ENCODE measurements at places on chromosomes 13 and 19.

- no peak for DNase-seq
Measured at GRCh38 chr13:44022196-44022595, 142.5 kb downstream of the LACC1 start.

GRCh38 chr19:31718898-31719297 lies 369.7 kb upstream of the TSHZ3 start:
- DNase-seq = no peak

DNA sequence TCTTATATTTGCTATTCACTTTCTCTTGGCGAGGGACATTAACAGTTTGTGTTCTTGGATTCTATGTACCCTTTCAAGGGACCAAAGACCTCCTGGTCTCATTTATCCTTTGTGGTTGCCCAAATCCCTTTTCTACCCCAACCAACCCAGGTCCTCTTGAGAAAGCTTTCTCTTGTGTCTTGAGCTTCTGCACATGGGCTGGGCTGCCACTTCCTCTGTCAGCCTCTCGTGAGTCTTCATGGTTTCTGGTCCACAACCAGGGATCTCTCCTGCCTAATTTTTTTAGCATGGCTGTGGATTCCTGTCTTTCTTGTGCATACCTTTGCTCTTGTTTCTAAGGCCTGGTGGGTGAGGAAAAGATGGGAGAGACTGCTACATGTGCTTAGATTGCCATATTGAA lies 14.9 kb downstream of the TIMM13 start:
- no peak for DNase-seq

DNA sequence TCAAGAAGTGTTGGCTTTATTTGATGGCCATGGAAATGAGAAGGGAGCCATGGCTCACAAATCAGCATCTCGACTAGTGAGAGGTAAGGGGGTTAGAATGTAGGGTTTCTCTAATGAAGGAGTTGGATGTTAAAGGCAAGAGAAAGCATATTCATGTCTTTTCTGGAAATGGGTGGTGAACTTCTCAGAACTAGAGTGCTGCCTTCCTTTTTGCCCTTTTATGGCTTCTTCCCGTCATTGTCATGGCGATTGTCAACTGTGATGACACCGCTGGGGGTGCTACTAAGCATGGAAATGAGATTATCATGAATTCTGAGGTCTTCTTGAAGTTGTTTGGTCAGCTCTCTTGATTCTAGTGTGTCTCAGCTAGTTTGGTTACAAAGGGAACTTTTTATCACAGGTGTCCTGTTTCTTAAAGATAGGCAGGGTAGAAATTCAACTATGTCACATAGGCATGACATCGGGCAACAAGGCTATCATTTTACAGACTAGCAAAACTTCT lies 180.4 kb downstream of the LIG4 start:
- DNase-seq = no peak

DNA sequence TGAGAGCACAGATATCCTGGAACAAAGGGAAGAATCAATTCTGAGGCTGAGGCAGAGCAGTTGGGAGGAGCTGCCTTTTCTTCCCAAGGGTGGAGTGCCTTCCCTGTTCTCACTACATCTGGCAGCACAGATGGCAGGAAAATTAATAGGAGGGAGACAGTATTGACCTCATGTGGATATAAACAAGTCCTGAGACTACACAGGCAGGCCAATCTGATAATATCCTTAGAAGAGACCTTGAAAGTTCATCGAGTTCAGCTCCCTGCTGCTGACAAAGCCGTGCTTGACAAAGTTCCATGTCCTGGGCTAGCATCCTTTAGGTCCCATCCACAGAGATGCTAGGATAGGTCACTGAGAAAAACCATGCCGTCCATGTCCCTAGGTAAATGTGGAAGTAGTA lies 1451.5 kb downstream of the EFNB2 start:
- no peak for DNase-seq

DNA sequence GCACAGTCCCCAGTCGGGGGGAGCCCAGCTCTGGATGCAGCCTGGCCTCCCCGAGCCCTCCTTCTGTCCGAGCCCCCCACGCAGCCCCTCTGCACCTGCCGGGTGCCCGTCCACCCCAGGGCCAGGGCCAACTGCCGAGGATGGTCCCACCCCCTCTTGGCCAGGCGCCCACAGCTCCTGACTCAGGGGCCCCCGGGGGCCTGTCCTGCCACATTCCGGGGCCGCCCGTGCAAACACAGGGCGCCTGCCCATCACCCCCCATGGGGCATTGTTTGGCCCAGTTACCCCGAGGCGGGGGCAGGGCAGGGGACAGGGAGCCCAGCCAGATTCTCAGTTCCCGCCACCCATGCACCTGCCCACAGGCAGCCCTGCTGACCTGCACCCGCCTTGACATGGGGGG lies 5.3 kb upstream of the TCF3 start:
- no peak for DNase-seq

DNA sequence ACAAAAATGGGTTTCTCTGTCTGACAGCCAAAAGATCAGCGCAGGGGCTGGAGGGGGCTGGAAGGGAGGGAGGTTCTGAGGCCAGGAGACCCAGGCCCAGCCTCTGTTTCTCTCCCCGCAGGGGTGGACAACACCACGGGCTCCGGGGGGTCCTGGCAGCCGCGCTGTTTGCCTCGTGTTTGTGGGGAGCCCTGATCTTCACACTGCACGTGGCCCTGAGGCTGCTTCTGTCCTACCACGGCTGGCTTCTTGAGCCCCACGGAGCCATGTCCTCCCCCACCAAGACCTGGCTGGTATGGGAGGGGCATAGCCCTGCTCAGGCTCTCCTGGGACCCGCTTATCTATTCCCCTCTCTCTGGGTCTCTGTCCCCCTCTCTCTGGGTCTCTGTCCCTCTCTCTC lies 9.6 kb downstream of the CPT1C start:
- DNase-seq = no peak

DNA sequence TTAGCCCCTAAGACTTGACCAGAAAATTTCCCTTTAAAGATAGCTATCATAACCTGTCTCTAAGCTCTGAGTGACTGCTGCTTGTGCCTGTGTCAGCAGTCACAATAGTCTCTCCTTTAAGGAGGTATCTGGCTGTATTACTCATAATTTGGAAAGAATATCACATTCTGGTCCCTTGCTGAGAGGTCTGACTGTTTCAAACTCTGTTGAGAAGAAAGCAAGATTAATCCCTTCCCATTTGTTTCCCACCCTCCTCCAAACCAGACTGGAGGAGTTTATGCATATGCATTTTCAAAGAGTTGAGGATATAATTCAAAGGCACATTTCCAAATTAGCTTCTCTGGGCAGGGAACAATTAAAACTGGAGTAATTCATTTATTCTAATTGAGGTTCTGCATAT lies 2.3 kb downstream of the HTR2A start:
- no peak for DNase-seq

- DNase-seq = peak; percentile 98
Measured at GRCh38 chr19:3821857-3822364, 35.7 kb upstream of the MATK start.

DNA sequence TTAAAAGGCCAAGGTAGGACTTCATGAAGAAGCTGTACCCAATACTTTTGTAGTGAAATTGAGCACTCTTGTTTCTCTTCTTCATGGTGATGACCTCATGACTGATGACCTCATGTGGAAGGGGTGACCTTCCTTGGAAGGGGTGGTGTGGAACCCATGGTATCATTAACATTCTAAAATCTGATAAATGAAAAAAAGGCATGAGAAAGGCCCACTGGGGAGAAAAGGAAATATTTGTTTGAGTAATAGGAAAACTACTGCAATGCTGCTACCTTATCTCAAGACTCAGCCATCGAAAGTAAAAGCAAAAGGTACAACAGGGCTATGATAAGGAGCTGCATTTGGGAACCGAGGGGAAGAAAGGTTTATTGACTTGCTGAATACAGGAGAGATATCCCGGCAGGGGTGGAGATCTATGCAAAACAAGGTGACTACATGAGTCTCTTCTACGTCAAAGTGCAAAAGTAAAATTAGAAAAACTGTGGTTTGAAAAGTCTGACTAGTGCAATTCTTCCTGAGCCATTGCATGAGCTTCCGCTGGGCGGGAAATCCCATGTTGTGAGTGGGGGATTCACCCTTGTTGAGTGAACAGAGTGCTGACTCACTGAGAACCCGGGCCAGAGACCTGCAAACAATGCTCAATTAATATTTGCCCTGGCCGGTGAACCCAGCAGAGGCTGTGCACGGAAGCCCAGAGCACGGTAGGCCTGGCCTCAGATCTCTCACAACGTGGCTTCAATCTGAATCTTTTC lies 138.9 kb upstream of the RFC3 start:
- DNase-seq = peak; percentile 79

- DNase-seq = no peak
Measured at GRCh38 chr19:16394681-16395375, 70.2 kb downstream of the KLF2 start.

DNA sequence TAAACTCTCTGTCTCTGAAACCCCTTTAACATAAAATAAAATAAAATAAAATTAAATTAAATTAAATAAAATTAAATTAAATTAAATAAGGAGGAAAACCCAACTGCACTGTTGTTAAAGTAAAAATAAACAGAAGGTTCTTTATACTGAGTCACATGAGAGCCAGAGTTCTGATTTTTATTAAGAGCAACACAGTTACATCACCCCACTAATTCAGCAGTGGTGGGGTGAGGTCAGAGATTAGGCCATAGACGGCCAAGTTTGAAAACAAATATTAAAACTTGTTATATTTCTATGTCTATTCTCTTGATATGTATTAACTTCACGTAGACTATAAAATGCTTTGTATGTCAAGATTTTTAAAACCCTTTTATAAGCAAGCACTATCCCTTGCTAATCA lies 59.5 kb downstream of the MYCBP2 start:
- no peak for DNase-seq

DNA sequence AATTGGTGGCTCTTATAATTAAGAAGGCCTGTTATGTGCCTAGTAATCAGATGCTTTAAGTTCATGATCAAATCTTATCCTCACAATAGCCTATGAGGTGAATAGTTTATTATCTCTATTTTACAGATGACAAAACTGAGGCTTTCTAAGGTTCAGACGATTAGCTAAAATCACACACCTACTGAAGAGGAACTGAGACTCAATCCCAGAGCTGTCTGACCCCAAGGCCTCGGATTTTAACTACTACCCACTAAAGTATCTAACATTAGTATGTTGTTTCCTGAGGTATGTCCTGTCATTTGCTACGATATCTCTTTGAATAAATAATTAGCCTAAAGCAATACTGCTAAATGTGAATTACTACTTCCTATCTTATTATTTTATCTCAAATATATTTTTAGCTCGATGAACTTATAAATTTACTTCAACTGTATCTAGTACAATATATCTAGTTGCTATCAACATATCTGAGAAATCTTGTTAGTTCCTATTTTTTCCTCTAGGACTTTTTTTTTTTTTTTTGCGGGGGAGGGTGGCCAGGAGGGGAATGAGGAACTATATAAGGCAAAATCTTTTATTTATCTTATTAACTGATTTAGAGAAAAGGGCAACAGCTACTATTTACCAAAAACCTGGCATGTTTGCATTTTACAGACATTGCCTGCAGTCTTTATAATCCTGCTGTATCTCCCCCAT lies 118.5 kb downstream of the ABCC4 start:
- no peak for DNase-seq

DNA sequence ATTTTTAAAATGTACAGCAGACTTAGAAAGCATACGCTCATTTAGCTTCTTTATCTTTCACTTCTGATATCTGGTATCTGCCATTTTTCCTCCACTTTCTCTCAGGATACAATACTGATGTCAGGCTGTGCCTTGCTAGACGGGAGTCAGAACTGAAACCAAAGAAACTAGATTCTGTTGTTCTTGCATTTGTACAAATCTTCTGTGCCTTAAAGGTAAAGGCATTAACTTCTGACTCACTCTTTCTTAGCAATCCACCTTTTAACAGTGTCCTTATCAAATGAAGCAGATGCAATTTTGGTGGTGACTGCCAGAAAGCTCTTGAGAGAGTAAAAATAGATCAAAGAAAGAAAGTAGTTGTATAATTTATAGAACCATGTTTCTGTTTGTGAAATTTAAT lies 370.4 kb downstream of the PCDH20 start:
- no peak for DNase-seq

DNA sequence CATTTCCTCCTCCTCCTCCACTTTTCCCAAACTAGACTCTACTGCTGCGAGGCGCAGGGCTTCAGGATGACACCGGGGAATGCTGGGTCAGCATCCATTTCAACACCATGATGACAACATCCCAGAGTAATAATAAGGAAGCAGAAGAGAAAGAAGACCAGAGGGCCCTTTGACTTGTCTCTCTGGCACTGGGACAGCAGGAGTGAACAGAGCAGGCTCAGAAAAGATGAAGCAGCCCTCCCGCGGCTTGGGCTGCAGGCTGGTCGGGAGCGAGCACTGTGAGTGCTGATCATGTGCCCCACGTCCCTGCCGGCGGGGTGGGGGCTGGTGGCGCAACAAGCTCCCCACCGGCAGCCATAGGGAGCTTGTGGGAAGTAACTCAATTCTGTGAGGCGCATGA lies 30.5 kb downstream of the RANBP3 start:
- no peak for DNase-seq

DNA sequence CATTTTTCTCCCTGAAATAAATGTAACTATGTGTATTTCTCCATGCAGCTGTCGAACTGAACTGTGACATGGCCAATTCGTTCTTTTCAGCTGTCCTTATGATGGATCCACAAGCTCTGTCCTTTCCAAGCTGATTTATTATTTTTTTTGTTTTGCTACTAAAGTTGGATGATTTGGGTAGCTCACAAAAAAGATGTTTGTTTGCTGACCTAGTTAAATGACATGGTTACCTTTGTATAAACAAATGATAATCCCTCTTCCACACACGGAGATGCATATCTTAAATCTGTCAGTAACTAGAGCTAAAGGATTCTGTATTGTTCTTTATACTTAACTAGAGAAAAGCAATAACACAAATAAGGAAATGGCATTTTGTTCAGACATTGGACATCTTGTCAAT lies 884.3 kb upstream of the PCDH20 start:
- DNase-seq = no peak

DNA sequence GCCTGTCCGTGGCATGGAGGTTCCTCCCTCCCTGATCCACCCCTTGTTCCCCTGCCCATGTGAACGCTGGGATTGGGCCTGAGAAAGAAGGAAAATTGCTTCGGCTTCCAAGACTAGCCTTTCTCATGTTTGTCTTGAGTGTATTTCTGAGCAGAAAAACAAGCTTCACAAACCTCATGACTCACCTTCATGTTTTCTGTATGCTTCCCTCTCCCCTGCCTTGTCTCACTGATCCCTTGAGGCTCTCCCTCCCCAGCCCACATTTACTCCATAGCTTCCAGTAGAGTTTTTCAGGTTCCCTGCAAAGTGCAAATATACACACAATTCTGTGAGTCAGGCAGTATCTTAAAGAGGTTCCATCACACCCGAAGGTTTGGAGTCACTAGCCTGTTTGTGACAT lies 572.4 kb downstream of the UQCRFS1 start:
- no peak for DNase-seq

- DNase-seq = no peak
Measured at GRCh38 chr13:39056018-39056417, 17.8 kb downstream of the NHLRC3 start.

GRCh38 chr13:26656919-26657318 lies 99.4 kb downstream of the WASF3 start:
- no peak for DNase-seq
